Daoy (cell line): ENCODE measurements at places on chromosomes 3 and 15.

DNA sequence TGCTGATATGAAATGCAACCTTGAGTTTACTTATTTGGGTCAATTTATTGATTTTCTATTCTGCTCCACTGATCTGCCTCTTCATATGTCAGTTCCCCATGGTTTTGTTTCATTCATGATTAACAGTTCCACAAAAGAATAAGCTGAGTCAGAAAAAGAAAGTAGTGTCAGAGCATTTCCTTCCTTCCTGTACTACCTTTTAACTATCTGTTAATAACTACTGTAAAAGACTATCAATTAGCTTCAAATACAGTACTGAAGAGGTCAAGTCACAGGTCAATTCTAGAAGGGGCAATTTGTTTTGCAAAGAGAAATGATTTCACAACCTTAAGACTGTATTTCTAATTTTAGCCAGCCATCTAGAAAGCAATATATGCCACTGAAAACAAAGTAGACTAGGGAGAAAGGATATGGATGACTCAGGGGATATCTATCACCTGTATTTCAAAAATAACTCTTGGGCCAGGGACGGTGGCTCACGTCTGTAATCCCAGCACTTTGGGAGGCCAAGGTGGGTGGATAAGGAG, 129.5 kb downstream of the TFDP2 start:
- no peak for DNase-seq

DNA sequence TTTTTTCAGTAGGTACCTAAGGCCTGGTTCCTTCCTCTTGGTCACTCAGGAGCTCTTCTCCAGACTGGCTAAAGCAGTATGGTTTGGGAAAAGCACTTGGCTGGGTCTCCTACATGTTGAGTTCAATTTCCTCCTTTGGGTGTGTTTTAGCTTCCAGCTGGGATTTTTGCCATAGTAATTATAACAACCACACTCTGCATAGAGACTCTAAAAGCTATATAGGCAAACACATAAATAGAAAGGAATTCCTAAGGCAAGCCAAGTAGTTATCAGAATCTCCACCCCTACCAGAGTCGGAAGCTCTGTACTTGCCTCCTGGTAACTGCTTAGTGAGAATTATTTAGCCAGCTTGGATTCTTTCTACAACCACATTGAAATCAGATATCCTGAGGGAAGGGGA, 48.6 kb downstream of the FOXL2 start:
- DNase-seq, result peak; percentile 37

DNA sequence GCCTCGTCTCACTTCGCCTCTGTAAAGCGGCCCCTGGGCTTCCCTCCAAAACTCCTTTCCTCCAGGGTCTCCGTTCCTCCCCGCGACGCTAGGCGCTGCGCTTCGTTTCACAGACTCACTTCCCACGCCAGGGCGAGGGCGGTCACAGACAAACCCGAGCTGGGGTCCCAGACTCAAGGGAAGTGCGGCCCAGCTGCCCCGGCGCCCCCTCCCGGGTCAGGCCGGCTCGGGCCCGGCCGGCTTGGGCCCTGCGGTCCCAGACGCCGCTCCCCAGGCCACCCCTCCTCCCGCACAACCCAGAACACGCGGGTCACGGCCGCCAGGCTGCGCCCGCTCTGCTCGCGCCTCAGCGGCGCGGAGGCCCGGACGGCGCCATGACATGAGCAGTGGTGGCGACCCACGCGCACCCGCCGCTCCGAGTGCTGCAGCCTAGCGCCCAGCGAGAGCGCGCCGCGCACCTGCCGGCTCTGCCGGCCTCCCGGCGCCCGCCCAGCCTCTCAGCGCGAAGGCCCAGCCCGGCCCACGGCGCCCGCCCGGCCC, 547 bp downstream of the NUP210 start:
- DNase-seq, result peak; percentile 27

GRCh38 chr15:101255051-101255395, 3.2 kb upstream of the CHSY1 start:
- no peak for DNase-seq

DNA sequence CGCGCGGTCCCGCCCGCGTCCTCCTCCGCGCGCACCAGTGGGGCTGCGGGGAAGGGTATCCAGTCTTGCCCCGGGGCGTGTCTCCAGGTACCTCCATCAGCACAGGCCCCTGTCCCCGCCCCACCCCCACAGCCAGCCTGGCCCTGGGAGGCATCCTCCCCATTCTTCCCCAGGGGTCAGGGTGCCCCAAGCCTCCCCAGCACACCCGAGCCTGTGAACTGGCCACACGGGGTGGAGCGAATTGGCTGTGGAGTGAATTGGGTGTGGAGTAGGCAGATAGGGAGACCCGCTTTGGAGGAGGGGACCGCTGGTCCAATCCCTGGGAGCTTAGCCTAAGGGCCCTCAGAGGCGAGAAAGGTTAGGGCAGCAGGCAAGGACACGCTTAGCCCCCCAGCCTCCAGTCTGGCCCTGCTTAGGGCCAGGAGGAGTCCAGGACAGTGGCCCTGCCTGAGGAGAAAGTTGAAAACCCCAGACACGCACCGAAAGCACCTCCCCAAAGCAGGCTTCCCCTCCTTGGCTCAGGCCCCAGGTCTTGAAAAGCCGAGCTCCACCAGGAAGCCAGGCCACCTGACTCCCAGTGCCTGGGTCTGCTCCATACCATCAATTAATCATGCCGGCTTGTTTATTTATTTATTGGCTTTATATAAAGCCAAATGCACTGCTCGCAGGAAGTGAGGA, 107.7 kb upstream of the SLC6A11 start:
- no peak for DNase-seq

DNA sequence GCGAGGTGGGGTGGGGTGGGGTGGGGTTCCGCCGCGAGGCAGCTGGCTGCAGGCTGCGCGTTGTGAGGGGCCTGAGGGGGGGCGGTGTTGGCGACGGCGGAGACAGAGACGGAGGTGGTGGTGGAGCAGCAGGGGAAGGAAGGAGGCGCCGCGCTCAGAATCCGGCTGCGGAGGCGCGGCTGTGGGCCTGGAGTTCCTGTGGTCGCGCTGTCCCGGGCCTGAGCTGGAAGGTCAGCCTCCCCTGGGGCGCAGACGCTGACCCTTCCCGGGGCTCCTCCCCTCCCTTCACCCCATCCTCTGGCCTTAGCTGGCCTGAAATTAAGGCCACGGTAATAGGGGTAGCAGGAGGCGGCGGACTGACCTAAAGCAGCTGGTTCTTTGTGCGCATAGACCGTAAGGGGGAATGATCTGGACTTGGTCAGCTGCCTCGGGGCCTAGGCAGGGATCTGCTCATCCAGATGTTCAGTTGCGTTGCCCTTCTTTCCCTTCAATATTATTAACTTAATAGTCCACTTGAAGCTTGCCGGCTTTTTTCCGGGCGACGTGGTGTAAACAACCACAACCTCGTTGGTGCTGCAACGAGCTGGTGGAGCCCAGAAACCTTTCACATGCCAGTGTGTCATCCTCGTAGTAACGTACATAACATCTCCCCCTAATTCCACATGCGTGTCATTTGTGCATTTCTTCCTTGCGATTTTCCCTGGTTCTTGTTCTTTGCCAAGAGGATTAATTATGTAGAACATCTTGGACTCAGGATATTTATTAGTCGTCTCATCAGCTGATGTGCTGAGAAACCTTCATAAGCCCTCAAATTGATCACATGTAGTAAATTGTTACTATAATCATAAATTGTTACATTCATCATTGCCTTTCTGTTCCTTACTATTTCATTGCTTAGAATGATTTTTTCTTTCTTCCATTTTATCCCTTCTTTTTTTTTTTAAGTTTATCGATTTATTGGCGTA, 626 bp downstream of the SEC62 start:
- peak; percentile 32 for DNase-seq

DNA sequence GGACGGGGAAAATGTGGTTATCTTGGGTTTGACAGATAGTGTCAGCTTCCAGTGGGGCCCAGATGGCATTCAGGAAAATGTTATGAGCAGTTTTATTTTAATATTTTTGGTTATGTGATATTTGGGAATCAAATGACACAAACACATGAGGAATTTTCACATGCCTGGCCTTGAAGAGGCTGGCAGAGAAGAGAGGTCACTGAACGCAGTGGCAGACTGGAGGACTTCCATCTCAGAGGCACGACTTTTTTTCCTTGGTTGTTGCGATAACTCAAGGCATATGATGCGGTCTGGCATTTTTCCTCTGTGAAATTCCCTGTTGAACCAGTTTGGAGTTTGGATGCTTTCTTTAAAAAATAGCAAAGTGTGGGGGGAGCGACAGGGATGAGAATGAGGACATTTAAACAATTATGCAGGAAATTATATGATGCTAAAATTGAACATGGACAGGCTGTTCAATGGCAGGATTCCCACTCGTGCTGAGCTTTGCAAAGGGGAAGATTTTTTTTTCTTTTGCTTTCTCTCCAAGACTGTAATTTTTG, 36.9 kb upstream of the ARPP21 start:
- no peak for DNase-seq

GRCh38 chr15:63942486-63943365, 103.6 kb downstream of the DAPK2 start:
- no peak for DNase-seq

DNA sequence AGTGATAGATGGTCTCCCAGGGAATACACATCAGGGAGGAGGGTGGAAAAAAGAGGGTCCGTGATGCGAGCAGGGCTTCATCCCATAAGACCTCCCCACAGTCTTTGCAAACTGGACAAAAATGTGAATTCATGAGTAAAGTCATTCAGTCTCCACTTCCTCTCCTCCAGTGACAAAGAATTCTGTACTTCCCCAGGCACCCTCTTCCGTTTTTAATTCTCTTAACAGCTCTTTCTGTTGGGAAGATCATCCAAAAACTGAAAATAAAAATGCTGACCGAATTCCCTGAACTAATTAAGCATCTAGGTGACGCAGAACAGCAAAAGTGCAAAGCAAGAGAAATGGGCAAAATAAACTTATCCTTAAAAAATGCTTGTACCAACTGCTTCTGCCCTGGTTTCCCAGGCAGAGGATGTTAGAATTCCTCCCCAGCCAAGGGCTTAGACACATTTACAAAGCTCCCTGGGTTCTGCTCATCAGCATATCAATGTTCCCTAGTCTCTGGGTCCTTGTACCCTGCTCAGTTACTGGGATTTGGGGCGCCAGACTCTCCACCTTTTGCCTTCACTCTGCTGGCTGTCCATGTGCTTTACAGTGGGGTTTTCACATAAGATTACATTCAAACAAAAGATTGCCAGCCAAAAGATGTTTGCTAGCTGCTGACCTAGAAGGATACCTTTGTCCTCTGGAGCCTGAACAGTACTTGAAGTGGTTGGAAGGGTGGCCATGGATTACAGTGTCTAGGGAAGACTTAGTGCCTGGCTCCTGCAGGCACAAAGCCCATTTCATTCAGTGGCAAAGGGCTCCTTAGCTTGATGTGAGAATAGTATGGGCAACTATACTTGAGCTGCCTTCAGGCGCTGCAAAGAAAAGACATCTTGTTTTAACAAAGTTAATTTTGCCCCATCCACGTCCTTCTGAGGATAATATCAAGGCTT, 69.4 kb downstream of the ARNT2 start:
- no peak for DNase-seq

DNA sequence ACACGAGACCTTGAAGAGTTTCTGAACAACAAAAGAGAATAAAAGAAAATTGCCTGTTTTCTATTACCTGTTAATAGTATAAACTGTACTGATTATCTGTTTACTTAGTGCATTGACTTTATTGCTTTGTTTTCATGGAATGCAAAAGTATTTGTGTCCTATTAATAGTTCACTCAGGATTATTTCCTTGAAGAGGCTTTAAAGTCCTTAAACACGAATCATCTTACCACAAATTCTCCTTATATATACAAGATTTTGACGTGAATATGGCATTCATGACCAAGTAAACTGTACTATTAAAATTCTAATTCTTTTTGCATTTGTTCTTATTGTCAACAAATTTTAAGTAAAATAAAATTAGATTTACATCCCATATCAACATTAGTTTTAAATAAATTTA, 513.0 kb downstream of the NTRK3 start:
- DNase-seq, result no peak
